Naive thymus-derived CD8-positive, alpha-beta T cell (primary cell): ENCODE measurements at places on chromosomes 7 and 10. TPM values are rescaled to one million over a fixed set of nuclear protein-coding genes. Genes with fewer than 3 reads are reported as not detected.

- DNase-seq, result no peak
Measured at GRCh38 chr7:50228148-50228547, 76.4 kb upstream of the IKZF1 start.

GRCh38 chr7:139774376-139774775 lies 3.4 kb downstream of the HIPK2 start:
- no peak for DNase-seq

DNA sequence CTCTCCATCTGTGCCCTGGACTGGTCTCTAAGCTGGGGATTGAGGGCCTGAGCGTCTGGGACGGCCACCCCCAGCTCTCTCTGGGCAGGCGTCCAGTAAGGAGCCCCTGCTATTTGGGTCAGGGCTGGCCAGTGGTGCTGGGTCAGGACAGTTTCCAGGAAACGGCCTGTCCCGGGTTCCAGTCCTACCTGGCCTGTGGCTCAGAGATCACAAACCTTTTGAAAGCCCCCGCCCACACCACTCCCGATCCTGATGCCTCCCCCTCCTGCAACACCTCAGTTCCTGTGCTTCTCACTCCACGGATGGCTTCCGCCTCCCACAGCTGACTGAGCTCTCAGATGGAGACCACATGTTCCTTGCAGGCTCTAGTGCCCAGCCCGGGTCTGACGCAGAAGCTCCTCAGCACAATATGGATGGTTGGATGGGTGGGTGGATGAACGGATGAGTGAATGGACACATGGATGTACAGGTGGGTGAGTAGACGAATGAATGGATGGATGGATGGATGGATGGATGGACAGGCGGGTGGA lies 91.7 kb upstream of the PDGFA start:
- DNase-seq, result no peak

- peak; percentile 25 for DNase-seq
Measured at GRCh38 chr7:155998328-155998691, 186.0 kb upstream of the SHH start.

GRCh38 chr7:2787251-2787951 lies 56.7 kb downstream of the GNA12 start:
- no peak for DNase-seq

DNA sequence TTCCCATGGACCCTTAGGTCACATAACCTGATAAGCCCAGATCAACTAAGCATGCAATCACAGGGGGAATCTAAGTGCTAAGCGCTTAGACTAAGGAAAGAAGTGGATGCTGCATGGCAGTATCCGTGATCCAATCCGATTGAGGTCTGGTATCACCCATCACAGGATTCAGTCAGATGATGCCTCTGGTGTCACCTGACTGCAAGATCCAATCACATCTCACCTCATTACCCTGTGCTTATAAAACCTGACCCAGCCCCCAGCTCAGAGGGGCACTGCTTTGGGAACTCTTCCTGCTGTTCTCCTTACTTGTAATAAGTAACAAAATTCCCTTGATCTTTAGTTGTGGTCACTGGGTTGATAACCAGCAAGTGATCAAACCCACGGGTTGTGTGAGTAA lies 84.7 kb upstream of the TMEM168 start:
- DNase-seq, result no peak

The INSYN2A gene
- total RNA-seq, result not detected
